Sigmoid colon (tissue), 7 donors: ENCODE measurements at places on chromosomes 6 and 20. TPM values are rescaled to one million over a fixed set of nuclear protein-coding genes. Genes with fewer than 3 reads are reported as not detected.

TRIM10 gene
- 3.5 TPM for polyA plus RNA-seq

DNA sequence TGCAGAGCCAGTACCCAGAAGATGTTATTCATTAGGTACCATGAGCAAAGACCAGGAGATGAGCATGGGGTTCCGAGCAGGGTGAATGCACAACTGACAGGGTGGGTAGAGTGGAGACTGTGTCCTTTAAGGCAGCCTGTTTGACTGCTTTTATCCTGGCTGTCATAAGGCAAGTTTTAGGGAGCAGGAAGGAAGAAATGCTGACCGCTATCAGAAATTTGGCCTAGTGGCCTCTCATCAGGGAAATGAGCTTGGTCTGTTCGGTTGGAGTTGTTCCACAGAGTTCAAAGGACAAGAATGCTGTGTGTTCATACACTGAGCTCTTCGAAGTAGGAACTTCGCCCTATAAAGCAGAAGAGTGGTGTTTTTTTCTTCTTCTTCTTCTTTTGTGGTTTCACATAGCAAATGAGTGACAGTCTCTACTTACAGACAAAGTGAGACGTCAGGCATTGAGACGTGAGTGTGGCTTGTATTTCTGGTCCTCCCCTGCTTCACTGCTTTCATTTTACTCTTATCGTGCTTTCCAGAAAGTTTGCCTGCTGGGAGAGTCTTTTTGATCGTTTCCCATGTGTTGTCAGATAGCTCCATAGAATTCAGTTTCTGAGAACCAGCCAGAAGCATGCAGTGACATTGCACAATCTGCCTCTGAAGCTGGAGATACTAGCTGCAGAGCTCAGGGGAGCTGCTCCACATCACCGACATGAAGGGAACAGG lies at the start of gene CASS4:
TSS of gene CASS4 (plus strand) at position 502 of the 714 bp plus-strand sequence. CDS start at position 701, 199 bp downstream.
- DNase-seq, result no peak

GRCh38 chr6:151269321-151269995 lies 29.7 kb downstream of the AKAP12 start:
- DNase-seq, result no peak

DNA sequence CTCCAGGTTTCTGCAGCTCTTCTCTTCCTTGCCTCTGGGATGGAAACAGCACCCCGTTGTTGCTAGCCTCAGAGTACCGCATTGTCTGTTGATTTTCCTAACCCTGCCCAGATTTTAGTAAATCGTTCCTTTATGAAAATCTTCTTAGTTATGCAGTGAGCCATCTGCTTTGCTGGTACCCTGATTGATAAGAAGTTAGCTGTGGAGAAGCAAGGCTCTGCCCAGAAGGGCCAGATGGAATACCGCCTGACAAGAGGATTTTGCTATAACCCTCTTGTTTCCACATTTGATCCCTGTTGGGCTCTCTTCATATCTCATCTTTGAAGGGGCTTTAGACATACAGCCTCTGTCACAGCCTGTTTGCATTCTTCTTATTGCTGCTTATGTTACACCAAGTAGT lies 229.0 kb downstream of the CDKAL1 start:
- DNase-seq, result no peak

GRCh38 chr6:135162678-135163439 lies 18.2 kb upstream of the MYB start:
- DNase-seq, result no peak

DNA sequence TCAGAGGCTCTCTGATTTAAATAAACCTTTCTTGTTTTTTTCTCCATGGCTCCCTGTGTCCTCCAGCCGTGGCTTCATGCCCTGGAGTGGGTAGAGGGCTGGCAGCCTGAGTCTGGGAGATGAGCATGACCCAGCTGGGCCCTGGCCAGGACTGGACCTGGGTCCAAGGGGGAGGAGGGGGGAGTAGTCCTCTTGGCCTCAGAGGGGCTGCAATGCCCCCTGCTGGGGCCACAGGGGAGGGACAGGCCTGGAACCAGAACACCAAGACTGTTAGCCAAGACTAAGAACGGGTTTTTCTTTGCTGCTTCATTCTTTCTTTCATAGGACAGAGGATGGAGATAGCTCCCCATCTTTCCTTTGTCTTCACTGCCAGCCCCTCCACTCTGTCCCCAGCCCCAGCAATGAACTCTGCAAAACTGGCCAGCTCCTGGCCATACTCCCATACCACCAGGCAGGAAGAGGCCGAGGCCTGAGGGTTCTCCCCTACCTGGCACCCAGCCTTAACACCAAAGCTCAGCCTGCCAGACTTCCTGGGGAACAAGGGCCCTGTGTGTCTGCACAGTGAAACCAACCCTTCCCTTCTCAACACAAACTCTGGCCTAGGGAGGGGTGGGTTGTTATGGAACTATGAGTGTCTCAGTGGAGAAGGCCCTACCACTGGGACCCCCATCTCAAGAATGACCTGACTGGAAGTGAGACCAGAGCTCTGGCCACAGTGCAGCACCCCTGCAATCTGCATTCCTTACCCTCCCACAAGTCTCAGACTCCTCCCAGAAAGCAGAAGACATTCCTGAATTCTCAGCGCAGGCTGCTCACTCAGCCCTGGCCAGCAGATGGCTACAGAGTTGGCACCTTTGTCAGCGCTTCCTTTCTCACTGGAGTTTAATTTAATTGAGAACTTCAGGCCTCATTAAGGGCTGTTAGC lies 11.0 kb downstream of the SLC29A1 start:
- DNase-seq, result peak; percentile 98

- no peak for DNase-seq
Observed at GRCh38 chr6:1018041-1018440, 293.9 kb upstream of the FOXQ1 start.

GRCh38 chr6:39188571-39188970 lies 40.7 kb downstream of the KCNK5 start:
- DNase-seq, result no peak
